ENCODE measurements at places on chromosomes 3 and 15. TPM values are rescaled to one million over a fixed set of nuclear protein-coding genes. Genes with fewer than 3 reads are reported as not detected.
A peak's percentile ranks its signal among the peaks of the same experiment; 100 is the strongest.

The SCG5 gene
- 0.60 TPM for total RNA-seq

The BDH1 gene
- total RNA-seq: 63.5 TPM

- H3K4me1 ChIP-seq: peaks cover 45% of the 10 kb centered on the region
- DNase-seq: no peak
- H3K27me3 ChIP-seq: no peaks in the 10 kb centered on the region
- no peak overlapping the region for H3K4me3 ChIP-seq
- H3K36me3 ChIP-seq: no peaks in the 10 kb centered on the region
These were observed 254.8 kb upstream of the TPRG1 start for GRCh38 chr3:188916934-188917401.

- H3K36me3 ChIP-seq: no peaks in the 10 kb centered on the region
- no peaks in the 10 kb centered on the region for H3K27me3 ChIP-seq
- no peak overlapping the region for H3K4me3 ChIP-seq
These were observed 87.8 kb upstream of the RNU6-1 start for GRCh38 chr15:67927501-67928168.

DNA sequence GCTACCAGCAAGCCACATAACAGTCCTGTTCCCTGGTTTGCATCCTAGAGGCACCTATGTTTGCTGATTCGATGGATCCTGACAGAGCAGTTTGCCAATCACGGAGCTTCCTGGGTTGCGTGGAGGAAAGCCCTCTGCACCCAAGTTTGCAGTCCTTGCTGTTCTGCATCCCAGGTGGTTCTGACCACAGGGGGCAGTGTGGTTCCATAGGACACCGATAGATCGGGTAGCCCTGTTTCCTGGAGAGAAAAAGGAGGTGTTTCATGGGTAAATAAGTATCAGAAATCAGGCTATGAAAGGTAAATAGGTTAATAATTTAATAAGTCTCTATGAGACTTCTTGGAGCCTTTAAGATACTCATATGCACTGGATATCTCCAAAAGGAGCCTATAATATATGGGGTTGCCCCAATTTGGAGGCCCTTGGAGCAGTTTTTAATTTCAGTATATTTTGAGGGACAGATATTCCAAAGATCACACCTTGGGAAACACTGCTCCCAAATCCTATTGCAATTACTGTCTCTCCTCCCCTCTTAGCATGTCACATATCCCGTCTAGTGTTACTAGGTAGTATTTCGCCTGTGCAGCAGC lies 194.6 kb upstream of the TPM1 start:
- no peaks in the 10 kb centered on the region for H3K36me3 ChIP-seq
- no peak overlapping the region for H3K4me3 ChIP-seq
- no peak overlapping the region for H3K27ac ChIP-seq
- H3K27me3 ChIP-seq: peaks cover 8% of the 10 kb centered on the region
- no peaks in the 10 kb centered on the region for H3K4me1 ChIP-seq
- peak; percentile 35 for DNase-seq

DNA sequence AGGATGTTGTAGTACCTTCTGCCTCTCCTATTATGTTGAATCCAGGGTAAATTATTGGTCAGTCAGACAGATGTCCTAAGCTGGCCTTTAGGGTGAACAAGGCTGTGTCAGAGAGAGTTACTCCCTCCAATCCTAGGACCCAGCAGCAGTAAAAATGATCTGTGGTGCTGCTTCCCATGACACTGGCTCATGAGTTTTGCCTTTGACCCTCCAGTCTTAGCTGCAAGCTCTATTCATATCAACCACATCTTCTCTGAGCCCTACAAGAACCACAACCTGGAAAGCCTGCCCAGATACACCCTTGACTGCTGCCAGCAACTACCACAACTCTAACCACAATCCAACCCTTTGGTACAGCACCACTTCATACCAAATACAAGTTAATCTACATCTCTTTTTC lies 27.2 kb upstream of the PHLDB2 start:
- DNase-seq: peak; percentile 3
- H3K4me1 ChIP-seq: peaks cover 7% of the 10 kb centered on the region
- H3K27me3 ChIP-seq: no peaks in the 10 kb centered on the region
- no peaks in the 10 kb centered on the region for H3K36me3 ChIP-seq
- H3K4me3 ChIP-seq: no peak overlapping the region

- H3K27me3 ChIP-seq: peaks cover 27% of the 10 kb centered on the region
- peaks cover 4% of the 10 kb centered on the region for H3K4me1 ChIP-seq
- no peaks in the 10 kb centered on the region for H3K36me3 ChIP-seq
- H3K4me3 ChIP-seq: no peak overlapping the region
- no peak overlapping the region for H3K27ac ChIP-seq
These were observed 79.6 kb upstream of the DCBLD2 start for GRCh38 chr3:98980915-98981596.

- H3K4me3 ChIP-seq: no peak overlapping the region
- no peaks in the 10 kb centered on the region for H3K36me3 ChIP-seq
- no peak overlapping the region for H3K27ac ChIP-seq
- no peaks in the 10 kb centered on the region for H3K27me3 ChIP-seq
- no peak for DNase-seq
- H3K4me1 ChIP-seq: no peaks in the 10 kb centered on the region
These were observed 53.8 kb upstream of the CADM2 start for GRCh38 chr3:84904816-84905555.

The PPM1L gene
- 2.0 TPM for total RNA-seq

- peaks cover 28% of the 10 kb centered on the region for H3K4me1 ChIP-seq
- DNase-seq: peak; percentile 47
- H3K27me3 ChIP-seq: no peaks in the 10 kb centered on the region
- no peak overlapping the region for H3K4me3 ChIP-seq
- peak overlapping the region; percentile 67 for H3K27ac ChIP-seq
These were observed 27.2 kb downstream of the INTS14 start for GRCh38 chr15:65583701-65584100.

- no peak overlapping the region for H3K27ac ChIP-seq
- H3K27me3 ChIP-seq: peaks cover 2% of the 10 kb centered on the region
- no peak overlapping the region for H3K4me3 ChIP-seq
- no peaks in the 10 kb centered on the region for H3K36me3 ChIP-seq
These were observed 88.7 kb downstream of the PLXNA1 start for GRCh38 chr3:127071597-127072001.

- no peaks in the 10 kb centered on the region for H3K36me3 ChIP-seq
- H3K4me3 ChIP-seq: no peak overlapping the region
- H3K27me3 ChIP-seq: no peaks in the 10 kb centered on the region
- no peaks in the 10 kb centered on the region for H3K4me1 ChIP-seq
These were observed 967.7 kb downstream of the AGBL1 start for GRCh38 chr15:87047203-87047965.

- H3K36me3 ChIP-seq: peaks cover 21% of the 10 kb centered on the region
- H3K4me1 ChIP-seq: peaks cover 85% of the 10 kb centered on the region
- peak overlapping the region; percentile 47 for H3K4me3 ChIP-seq
- peak; percentile 45 for DNase-seq
- no peaks in the 10 kb centered on the region for H3K27me3 ChIP-seq
These were observed 151.9 kb downstream of the RBPMS2 start for GRCh38 chr15:64623347-64623996.

- no peak for DNase-seq
- H3K27ac ChIP-seq: no peak overlapping the region
- H3K4me3 ChIP-seq: no peak overlapping the region
- H3K4me1 ChIP-seq: no peaks in the 10 kb centered on the region
- no peaks in the 10 kb centered on the region for H3K27me3 ChIP-seq
These were observed 230.5 kb upstream of the AGTR1 start for GRCh38 chr3:148466980-148467740.

DNA sequence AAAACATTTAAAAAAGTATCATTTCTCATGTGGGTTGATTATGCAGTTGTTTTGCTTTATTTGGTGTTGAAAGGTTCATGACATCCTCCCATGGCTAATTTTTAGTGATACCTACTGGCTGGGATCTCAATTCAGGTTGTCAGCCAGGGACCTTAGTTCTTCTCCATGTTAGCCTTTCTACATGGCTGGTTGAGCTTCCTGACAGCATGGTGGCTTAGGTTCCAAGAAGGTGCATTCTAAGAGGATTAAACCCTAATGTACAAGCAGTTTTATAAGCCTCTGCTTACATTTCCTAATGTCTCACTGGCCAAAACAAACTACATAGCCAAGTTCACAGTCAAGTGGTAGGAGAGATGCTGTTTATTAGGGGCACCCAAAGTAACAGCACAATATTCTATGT lies 9.4 kb upstream of the TM6SF1 start:
- H3K36me3 ChIP-seq: no peaks in the 10 kb centered on the region
- no peak overlapping the region for H3K27ac ChIP-seq
- H3K4me1 ChIP-seq: peaks cover under 1% of the 10 kb centered on the region
- H3K4me3 ChIP-seq: no peak overlapping the region
- peaks cover 12% of the 10 kb centered on the region for H3K27me3 ChIP-seq

DNA sequence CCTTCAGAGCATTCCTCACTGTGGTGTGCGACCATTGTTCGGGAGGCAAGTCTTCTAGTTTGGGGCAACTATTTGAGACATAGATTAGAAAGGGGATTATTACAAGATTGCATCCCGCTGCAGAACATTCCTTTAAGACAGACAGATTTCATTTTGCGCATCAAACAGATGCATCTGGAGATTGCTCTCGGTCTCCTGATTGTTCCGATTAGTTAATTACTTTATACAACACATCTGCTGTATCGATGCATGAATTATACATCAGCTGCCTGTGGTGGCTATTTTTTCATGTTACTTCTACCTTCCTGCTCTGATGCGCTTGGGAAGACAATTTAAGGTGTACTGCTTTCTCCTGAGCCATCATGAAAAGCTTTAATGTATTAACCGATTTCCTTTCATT lies 10.0 kb downstream of the SATB1 start:
- H3K27ac ChIP-seq: peak overlapping the region; percentile 31
- H3K4me1 ChIP-seq: peaks cover 85% of the 10 kb centered on the region
- H3K36me3 ChIP-seq: peaks cover 60% of the 10 kb centered on the region
- no peak for DNase-seq

DNA sequence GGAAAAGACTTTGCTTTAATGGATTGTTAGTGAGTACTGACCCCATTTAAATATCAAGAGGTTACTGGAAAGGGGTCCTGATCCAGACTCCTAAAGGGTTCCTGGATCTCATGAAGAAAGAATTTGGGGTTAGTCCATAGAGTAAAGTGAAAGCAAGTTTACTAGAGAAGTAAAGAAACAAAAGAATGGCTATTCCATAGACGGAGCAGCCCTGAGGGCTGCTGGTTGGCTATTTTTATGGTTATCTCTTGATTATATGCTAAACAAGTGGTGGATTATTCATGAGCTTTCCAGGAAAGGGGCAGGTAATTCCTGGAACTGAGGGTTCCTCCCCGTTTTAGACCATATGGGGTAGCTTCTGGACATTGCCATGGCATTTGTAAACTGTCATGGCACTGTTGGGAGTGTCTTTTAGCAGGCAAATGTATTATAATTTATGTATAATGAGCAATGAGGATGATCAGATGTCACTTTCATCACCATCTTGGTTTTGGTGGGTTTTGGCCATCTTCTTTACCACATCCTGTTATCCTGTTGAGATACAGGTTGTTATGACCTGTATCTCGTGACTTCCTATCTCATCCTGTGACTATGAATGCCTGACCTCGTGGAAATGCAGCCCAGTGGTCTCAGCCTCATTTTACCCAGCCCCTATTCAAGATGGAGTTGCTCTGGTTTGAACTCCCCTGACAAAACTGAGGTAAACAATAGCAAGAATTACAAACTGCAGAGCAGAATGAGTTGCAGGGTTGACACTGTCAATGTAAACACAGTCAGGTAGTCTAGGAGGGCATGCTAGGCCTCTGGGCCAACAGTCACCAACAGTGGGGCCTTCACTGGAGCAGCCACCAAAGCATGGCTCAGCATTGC lies 10.3 kb upstream of the GPR160 start:
- H3K4me3 ChIP-seq: no peak overlapping the region
- peak; percentile 20 for DNase-seq
- H3K36me3 ChIP-seq: peaks cover 7% of the 10 kb centered on the region
- H3K27ac ChIP-seq: peak overlapping the region; percentile 66

The MKRN2 gene
- 27.8 TPM for total RNA-seq

DNA sequence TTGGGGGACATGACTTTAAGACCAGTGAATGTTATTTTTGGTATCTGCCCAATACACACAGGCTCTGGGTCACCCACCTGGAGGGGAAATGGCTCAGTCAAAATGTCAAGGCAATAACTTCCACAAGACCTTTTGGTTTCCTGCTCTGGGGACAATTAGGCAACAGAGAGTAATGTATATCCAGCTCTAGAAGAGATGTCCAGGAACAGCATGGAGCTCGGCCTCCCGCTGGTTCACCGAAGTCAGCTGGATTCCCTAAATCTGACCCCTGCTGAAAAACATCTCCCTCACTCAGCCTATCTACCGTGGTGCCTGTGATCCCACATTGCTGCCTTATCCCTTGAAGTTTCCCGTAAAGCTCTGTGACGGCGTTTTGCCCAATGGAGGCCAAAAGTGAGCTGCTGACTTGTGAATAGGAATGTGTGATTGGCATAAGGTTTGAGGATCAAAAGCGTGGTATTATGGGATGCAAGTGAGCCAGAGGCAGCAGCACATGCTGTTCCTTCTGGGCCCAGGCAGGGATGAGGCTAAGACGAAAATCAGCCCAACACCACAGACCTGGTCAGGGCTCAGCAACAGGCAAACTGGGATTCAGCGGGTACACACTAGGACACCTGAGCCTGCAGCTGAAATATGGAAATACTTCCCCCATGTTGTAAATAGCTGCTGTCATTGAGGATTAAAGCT lies 47.2 kb upstream of the SLC6A11 start:
- H3K4me1 ChIP-seq: no peaks in the 10 kb centered on the region
- no peak for DNase-seq
- H3K36me3 ChIP-seq: no peaks in the 10 kb centered on the region

GRCh38 chr15:79872358-79873017 lies 24.3 kb downstream of the MTHFS start:
- peak; percentile 14 for DNase-seq
- H3K4me3 ChIP-seq: no peak overlapping the region
- H3K27me3 ChIP-seq: no peaks in the 10 kb centered on the region
- peaks cover 76% of the 10 kb centered on the region for H3K36me3 ChIP-seq
- peaks cover 20% of the 10 kb centered on the region for H3K4me1 ChIP-seq

The TM4SF4 gene
- total RNA-seq: not detected
